Cortex of kidney (tissue), 1 donor: ENCODE measurements at places on chromosomes 11 and 22.

DNA sequence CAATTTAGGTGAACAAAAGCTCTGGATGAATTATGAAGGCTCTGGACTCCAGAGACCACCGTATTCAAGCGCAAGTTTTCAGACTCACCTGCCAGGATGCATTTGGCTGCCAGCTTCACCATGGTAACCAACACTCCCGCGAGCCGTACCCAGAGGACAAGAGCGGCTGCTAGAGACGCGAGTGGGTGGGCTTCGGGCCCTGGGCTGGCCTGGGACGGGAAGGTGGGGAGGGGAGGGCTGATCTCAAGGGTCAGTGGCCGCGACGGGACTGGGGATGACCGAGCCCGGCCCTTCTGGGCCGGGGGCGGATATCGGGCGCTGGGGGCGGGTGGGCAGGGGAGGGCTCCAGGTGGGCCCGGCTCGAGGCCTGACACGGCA lies 344 bp downstream of the IFT27 start:
- DNase-seq, result no peak

DNA sequence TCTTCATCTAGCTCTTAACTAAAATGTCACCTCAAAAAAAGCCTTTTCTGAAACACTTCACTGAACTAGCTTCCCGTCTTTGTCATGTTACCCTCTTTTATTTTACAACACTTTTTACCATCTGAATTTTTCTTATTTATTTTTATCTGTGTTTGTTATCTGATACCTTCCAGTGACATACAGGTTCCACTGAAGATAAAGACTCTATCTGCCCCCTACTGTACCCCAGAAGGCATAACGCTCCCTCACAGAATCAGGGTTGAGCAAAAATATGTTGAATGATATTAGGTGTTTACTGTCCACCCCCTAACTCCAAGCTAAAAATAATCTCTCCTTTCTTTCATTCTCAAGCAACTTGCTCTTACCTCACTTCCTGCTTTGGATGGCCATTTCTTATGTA lies 654.2 kb downstream of the NELL1 start:
- no peak for DNase-seq

DNA sequence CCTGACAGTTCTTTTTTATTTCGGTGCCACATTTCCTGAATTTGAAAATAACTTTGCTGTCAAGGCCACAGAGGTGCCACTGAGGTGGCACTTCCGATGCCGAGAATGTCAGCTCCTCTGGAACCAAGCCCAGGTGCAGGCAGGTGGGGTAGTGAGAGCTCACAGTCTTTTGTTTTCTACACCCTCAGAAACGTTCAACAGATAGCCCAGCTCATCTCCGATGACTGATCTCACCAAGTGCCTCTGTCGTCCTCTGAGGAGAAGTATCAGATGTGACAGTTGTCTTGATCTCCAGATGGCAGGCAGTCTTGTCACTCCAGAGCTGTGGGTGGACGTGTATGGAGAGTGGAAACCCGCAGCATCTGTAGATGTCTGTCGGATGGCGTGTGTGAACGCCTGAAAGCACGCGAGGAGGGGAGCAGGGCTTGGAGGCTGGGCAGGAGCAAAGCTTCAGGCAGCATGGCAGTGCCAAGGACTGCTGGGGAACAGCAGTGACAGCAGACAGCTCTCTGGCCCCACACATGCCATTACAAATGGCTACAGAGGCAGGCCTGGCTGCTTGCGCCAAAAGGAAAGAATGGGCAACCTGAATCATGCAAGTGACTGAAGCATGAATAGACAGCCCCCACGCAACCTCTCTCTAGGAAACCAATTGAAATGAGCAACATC lies 877.0 kb downstream of the OPCML start:
- no peak for DNase-seq

- DNase-seq, result no peak
Observed at GRCh38 chr11:94636388-94636949, 69.3 kb downstream of the PIWIL4 start.

GRCh38 chr11:109329716-109330115 lies 92.3 kb upstream of the C11orf87 start:
- no peak for DNase-seq

DNA sequence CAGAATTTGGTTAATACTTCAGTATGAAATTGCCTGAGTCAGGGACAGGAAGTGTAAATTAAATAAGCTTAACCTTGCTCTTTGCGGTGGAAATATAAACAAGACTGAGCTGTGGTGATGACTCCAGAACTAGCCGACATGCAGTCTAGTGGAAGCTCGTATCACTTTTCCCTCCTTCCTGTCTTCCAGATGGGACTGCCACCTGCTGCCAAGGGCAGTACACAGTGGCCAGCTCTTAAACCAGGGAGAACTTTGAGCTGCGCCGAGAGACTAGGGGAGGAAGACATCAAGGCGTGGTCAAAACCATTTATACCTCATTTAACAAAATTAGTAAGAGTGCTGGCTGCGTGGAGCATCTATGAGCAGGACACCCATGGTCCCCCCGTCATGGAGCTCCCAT lies 31.3 kb upstream of the CTTN start:
- DNase-seq, result no peak

GRCh38 chr11:120391292-120391691 lies 55.1 kb downstream of the ARHGEF12 start:
- no peak for DNase-seq

DNA sequence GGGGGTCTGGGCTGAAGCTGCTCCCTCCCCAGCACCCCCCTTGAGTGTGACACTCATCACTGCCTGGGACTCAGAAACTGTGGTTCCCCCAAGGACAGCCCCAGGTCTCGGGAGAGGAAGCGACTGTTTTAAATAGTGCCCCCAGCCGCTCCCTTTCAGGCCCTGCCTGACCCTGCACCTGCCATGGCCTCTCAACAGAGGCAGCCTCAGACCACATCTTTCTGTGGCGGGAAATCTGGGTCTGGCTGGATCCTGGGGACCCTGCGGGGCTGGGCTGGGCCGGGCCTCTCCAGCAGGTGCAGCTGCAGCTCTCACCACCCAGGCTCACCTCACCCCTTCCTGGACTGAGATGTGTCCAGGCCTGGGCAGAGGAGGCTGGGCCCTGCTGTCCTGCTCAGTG lies 3.7 kb upstream of the IGLL1 start:
- no peak for DNase-seq

- DNase-seq, result no peak
Observed at GRCh38 chr11:8167796-8168195, 1.0 kb downstream of the RIC3 start.

DNA sequence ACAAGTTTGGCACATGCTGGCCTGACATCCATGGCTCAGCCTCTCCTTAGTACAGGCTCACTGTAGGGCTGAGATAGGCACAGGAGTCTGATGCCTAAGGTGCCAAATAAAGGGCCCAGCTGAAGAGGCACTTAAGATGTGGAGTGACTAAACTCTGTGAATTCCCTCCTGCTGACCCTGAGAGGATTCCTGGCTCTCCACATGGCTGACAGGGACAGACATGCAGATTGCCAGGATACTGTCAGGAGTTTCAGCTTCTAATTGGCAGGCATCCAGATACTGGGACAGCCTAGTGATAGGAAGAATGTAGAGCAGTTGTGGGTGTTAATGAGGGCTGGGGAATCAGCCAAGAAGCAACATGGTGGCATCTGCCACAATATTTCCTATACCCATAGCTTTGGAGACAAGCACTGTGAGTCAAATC lies 558.7 kb downstream of the INSC start:
- no peak for DNase-seq

DNA sequence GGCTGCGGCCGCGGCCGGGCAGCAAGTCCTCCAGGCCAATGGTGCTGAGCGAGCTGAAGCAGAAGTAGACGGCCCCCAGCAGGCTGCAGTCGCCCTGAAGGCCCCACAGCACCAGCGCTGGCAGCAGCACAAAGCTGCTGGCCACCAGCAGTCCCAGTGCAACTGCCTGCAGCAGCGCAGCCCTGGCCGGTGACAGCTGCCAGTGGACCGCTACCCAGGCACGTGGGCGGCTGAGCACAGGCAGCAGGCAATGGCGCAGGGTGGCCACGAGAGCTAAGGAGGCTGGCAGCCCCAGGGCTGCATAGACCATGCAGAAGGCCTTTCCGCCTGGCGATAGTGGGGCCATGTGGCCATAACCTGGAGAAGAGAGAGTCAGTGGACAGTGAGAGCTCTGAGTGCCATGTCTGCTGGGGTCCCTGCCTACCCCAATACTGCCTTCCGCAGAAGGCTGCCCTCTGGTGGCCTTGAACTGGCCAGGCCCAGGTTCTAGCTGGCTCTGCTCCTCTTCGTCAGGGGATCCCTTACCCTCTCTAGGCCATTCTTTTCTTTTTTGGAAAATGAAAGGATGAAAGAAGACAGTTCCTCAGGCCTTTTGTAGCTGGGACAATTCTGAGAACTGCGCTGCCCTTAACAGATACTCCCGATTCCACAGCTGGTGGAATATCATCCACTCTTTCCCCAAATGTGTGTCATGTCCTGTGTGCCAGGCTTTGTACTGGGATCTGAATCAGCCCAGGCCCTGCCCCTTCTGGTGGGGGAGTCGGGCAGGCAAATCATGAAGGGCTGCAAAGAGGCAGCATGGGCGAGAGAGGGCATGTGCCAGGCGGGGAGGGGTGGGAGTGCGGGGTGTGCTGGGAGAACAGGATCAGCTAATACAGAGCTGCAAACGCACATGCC lies 1.8 kb downstream of the KCNK7 start:
- DNase-seq, result no peak

- no peak for DNase-seq
Observed at GRCh38 chr22:48319321-48320047, 1508.2 kb downstream of the BRD1 start.

GRCh38 chr11:13210424-13210823 lies 67.2 kb upstream of the BMAL1 start:
- DNase-seq, result no peak

DNA sequence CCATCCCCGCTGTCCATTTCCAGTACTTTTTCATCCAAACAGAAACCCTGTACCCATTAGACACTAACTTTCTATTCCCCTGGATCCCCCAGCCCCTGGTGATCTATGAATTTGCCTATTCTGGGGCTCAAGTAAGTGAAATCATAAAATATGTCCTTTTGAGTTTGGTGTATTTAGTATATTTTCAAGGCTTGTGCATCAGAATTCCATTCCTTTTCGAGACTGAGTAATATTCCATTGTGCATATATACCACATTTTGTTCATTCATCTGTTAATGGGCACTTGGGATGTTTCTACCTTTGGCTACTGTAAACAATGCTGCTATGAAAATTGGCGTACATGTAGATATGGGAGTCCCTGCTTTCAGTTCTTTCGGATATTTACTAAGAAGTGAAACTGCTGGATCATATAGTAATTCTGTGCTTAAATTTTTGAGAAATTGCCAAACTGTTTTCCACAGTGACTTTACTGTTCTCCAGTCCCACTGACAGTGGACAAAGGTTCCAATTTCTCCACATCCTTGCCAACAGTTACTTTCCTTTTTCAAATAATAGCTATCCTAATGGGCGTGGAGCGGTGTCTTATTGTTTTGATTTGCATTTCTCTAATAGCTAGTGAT lies 16.1 kb downstream of the APLP2 start:
- DNase-seq, result no peak

DNA sequence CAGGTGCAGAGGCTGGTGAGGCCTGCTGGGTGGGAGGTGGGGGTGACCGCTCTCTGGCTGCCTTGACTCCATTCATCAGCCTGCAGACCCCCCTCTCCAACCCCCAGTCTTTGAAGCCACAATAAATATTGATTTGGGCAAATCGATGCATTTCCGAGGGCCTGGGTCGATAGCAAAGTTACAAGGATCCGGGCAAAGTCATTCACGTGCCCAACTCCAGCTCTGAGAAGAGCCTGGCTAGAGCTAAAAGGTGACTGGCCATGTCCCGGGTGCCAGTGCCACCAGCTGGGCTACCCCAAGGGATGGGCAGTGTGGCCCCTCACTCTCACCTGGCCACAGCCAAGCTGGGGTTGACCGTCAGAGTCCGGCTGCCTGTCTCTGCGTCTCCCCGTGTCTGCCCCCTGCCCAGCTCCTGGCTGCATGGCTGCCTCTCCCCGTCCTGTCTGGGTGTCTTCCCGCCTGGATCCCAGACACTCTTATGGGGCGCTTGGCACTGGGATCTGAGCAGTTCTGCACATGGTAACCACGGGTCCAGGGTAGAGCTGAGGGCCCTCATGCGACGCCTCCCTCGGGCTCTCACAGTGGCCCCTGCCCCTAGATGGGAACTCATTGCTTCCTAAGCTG lies 46.7 kb upstream of the CCDC188 start:
- DNase-seq, result no peak

DNA sequence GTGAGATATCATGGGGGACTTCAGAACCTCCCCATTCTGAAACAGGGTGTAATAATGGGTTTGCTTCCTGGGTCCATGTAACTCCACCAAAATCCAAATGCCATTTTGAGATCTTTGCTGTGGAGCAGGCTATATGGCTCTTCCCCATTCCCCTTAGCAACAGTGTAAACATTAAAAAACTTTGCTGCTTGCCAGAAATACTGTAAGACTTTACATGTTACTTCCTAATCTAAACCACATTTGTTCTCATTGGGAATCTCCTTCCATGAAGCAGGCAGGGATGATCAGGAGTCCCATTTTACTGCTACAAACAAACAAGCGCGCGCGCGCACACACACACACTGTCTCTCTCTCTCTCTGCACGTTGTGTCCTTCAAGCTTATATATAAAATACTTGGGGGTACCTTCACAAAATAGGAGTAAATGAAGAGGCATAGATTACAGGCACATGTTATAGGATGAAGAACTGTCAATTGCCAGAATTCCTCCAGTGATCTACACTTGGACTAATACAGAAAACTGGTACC lies 86.5 kb downstream of the ANO3 start:
- DNase-seq, result no peak

- no peak for DNase-seq
Observed at GRCh38 chr22:29330291-29330690, 14.8 kb upstream of the RASL10A start.

DNA sequence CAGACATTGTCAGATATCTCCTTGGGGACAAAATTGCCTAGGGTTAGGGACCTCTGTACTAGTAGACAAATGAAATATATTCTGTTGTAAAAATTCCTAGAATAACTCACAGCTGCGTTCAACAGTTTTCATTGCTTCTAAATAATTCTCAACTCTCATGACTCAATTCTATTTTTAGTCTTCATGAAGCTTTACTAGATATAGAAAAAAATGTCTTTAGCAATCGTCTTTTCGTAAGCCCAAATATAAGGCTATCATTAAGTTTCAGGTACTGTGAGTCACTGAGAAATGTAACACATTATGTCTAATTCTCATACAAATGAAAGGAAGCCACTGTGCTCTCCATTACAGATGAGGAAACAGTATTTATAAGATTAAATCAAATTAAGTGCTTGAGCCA lies 6.4 kb downstream of the MMP12 start:
- no peak for DNase-seq

- DNase-seq, result no peak
Observed at GRCh38 chr11:66850588-66851238, 6.2 kb upstream of the LRFN4 start.

GRCh38 chr22:40043081-40043480 lies 48.3 kb downstream of the FAM83F start:
- no peak for DNase-seq
